Peyer's patch (tissue), 4 donors: ENCODE measurements at places on chromosomes 4 and X. TPM values are rescaled to one million over a fixed set of nuclear protein-coding genes. Genes with fewer than 3 reads are reported as not detected.

Gene MTMR8
- 13.0 TPM for total RNA-seq

Gene PF4V1
- not detected for total RNA-seq

DNA sequence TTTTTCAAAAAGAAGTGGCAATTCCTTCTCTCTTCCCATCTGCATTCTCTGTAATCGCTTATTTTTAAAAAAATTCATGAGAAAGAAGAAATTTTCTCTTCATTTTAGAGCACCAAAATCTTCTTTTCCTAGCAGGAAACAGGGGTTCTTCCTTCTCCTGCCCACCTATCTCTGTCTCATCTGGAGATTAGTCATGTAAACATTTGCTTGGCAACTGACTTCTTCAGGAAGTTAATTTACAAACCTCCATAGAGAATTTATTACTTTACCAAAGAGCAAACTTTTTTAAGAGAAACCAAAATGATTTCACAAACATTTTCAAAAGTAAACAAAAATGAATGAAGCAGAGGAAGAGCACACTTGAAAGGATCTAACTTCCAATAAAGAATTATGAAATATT is 13.5 kb downstream of the TTC29 start:
- H3K27me3 ChIP-seq = no peaks in the 10 kb centered on the region
- H3K27ac ChIP-seq = no peak overlapping the region
- no peaks in the 10 kb centered on the region for H3K36me3 ChIP-seq
- H3K4me3 ChIP-seq = no peak overlapping the region
- no peaks in the 10 kb centered on the region for H3K4me1 ChIP-seq

- no peaks in the 10 kb centered on the region for H3K36me3 ChIP-seq
- no peak for DNase-seq
- H3K4me1 ChIP-seq = no peaks in the 10 kb centered on the region
- H3K4me3 ChIP-seq = no peak overlapping the region
Measured at GRCh38 chr4:5972571-5972970, 45.7 kb downstream of the C4orf50 start.

DNA sequence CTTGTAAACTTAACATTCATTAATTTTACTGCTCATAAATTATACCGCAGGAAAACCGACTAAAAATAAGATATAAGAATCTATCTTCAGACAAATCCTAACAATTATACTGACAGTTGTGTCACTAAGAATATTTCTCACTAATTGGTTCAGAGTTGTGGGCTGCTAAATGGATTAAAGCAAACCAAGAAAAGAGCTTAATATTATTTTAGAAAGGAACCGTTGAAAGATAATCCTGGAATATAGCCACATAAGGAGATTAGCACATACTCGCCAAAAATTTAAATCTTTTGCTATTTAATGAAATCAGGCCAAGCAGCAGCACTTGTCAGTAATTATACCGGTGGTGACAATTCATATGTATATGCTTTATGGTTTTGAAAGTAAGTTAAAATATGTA is 132.8 kb downstream of the SLIT2 start:
- H3K27ac ChIP-seq = no peak overlapping the region
- H3K4me1 ChIP-seq = no peaks in the 10 kb centered on the region
- DNase-seq = no peak
- no peaks in the 10 kb centered on the region for H3K36me3 ChIP-seq
- H3K4me3 ChIP-seq = no peak overlapping the region
- no peaks in the 10 kb centered on the region for H3K27me3 ChIP-seq

DNA sequence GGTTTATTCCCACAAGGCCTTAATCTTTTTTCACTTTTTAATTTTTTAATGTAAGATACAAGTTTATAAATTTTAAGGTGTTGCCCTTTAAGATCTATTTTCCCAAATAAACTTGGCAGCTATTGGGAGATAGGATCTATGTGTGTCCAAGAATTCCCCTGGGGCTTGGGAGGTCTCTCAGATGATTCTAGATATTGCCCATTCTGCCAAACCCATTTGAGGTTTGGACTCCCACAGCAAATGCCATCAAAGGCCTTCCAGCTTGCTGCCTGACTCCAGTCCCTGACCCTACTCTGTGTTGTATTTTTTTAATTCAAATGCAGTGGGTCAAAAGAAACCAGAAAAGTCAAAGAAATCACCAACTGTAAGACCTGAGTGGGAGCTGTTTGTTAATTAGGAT is 120.0 kb upstream of the CHRDL1 start:
- no peaks in the 10 kb centered on the region for H3K36me3 ChIP-seq
- no peak for DNase-seq
- H3K4me3 ChIP-seq = no peak overlapping the region
- no peaks in the 10 kb centered on the region for H3K27me3 ChIP-seq
- no peaks in the 10 kb centered on the region for H3K4me1 ChIP-seq
- no peak overlapping the region for H3K27ac ChIP-seq

DNA sequence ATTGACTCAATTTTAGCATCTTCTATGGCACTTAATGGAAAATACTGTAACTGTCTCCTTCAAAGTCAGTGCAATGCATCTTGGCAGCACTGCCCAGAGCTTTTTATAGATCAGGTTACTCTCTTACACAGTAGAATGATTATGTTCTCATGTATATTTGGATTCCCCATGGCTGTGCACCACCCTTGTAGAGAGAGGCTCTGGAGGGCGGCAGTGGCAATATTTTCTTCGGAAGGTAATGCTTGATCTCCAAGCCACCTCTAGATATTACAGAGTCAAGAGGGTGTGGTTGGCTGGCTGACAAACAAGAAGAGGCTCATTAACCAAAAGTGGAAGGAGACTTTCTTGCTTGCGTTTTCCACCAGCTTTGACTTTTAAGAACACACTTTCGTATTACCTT is 72.8 kb upstream of the ARSJ start:
- H3K4me3 ChIP-seq = no peak overlapping the region
- no peaks in the 10 kb centered on the region for H3K4me1 ChIP-seq
- H3K27ac ChIP-seq = no peak overlapping the region
- H3K27me3 ChIP-seq = no peaks in the 10 kb centered on the region
- no peak for DNase-seq

- H3K4me1 ChIP-seq = no peaks in the 10 kb centered on the region
- H3K4me3 ChIP-seq = no peak overlapping the region
- DNase-seq = no peak
- H3K27ac ChIP-seq = no peak overlapping the region
- no peaks in the 10 kb centered on the region for H3K27me3 ChIP-seq
Measured at GRCh38 chr4:115228851-115229250, 115.4 kb upstream of the NDST4 start.
